Astrocyte of the spinal cord (primary cell): ENCODE measurements at places on chromosomes 16 and 17.

- DNase-seq, result no peak
Measured at GRCh38 chr16:86739808-86740207, 161.5 kb downstream of the FOXL1 start.

GRCh38 chr16:77093999-77094398 is 97.0 kb upstream of the MON1B start:
- DNase-seq, result no peak

DNA sequence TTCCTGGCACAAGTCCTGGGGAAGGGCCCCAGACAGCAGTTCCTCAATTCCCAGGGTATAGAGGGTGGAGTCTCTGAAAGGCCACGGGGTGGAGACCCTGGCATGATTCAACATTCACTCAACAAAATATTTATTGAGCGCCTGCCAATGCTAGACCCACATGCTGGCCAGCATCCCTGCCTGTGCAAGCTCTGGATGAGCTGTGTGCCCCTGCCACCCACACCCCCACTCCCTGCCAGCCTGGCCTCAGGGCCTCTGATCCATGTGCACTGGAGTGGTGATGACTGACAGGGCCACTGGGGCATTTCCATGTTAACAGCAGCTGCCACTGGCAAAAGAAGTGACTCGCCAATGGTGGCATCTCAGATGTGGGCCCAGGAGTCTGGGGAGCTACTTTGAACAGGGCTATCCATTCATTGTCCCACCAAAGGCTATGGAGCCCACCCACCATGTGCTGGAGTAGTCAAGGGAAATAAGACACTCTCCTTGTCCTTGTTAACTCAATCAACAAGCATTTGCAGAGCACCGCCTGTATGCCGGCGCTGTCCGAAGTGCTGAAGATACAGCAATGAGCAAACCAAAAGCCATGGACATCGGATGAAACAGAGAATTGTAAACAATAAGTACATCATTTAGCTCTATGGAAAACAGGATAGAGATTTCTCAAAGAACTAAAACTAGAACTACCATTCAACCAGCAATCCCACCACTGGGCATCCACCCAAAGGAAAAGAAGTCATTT is 3.0 kb upstream of the PRSS22 start:
- DNase-seq, result no peak

DNA sequence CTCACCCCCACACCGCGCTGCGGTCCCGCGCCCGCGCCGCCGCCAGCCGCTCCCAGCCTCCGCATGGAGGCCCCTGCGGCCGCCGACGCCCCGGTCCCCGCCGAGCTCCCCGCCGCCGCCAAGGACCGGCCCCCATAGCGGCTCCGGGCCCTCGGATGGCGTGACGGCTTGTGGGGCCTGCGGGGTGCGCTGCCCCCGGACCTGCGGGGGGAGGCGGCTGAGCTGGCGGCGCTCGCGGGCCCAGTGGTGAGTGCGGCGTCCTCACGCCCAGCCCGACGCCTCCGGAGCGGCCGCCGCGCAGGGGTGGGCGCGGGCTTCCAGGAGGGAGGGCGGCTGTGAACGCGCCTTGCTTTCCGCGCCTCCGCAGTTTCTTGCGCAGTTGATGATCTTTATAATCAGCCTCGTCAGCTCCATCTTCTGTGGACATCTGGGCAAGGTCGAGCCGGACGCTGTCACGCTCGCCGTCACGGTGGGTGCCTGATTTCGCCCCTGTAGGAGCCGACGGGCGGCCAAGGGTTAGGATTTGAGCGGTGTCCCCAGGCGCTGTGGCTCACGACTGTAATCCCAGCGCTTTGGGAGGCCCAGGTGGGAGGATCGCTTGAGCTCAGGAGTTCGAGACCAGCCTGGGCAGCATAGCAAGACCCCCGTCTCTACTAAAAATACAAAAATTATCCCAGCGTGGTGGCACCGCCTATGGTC is 46.4 kb downstream of the SLC47A1 start:
- no peak for DNase-seq

GRCh38 chr17:2177235-2177811 is 122.4 kb downstream of the HIC1 start:
- peak; percentile 73 for DNase-seq

GRCh38 chr17:36195434-36196130 is 976 bp downstream of the CCL3L1 start:
- DNase-seq, result no peak

- no peak for DNase-seq
Measured at GRCh38 chr16:49524947-49525315, 151.3 kb downstream of the C16orf78 start.

DNA sequence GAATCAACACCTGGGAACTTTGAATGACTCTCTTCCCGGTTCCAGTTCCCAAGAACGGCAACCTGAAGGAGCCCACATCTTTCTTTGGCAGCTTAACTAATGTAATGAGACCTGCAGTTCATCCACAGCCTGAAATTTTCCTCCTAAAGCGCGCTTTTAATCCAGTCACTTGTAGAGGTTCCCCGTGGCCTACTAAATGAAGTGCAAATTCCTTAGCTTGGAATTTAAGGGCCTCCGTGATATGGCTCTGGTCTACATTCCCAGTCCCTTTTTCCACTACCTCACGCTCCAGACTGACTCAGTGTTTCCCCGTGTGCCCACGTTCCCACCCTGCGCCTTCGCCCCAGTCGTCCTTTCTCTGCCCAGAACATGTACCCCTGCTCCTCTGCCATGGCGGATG is 27.2 kb downstream of the FZD2 start:
- DNase-seq, result no peak

DNA sequence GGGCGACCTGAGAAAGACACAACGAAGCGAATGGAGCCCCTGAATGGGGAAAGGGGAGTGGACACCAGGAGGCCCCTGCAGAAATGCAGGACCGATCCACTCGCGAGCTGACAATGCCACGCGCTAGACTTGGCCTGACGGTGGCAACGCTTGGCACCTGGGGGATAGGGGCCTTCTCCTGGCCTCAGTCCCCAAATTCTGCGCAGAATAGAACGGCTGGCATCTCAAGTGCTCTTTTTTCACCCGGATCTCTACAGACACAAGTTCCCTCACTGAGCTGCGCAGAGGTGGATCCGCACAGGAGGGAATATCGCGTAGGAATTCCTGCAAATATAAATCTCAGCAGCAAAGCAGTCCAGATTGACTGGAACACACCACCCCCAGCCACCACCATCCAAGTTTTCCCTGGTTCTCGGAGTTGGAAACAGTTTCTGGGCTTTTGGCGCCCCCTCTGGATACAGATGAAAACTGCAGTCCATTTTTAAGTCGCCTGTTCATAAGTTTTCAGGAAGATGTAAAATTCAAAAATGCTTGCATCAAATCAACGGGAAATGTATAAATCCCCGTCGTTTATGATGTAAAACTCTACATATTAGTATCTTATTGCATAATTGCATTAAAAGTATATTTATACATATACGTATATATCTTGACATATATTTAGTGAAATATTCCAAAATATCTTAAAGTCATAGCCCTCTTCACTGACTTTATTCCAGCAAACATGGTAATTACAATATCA is 2.3 kb upstream of the SOX9 start:
- peak; percentile 91 for DNase-seq

- DNase-seq, result no peak
Measured at GRCh38 chr16:8619671-8620370, 1.7 kb upstream of the METTL22 start.

DNA sequence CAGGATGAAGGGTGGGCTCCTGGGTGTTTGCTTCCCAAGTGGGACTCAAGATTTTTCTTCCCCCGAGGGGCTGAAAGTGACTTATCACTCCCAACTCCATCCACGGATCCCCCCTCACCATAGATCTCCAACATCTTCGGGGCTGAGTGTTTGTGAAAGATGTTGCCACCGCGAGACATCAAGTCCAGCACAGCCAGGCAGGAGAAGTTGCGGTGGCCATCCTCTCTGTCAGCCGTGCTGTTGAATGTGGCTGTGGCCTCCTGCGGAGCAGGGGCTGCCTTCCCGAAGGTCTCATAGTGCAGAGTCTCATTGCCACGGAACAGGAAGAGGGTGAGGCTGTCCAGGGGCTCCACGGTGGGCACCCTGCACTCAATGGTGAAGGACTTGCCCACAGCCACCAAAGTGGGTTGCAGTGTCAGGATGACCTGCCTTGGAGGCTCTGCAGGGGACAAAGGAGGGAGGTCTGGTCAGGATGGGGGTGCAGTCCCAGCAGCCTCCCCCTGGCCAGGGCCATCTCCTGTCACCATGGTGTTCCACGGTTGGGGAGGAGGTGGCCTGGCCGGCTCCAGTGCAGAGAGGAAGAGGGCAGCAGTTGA is 5.5 kb downstream of the PRR29 start:
- DNase-seq, result no peak

DNA sequence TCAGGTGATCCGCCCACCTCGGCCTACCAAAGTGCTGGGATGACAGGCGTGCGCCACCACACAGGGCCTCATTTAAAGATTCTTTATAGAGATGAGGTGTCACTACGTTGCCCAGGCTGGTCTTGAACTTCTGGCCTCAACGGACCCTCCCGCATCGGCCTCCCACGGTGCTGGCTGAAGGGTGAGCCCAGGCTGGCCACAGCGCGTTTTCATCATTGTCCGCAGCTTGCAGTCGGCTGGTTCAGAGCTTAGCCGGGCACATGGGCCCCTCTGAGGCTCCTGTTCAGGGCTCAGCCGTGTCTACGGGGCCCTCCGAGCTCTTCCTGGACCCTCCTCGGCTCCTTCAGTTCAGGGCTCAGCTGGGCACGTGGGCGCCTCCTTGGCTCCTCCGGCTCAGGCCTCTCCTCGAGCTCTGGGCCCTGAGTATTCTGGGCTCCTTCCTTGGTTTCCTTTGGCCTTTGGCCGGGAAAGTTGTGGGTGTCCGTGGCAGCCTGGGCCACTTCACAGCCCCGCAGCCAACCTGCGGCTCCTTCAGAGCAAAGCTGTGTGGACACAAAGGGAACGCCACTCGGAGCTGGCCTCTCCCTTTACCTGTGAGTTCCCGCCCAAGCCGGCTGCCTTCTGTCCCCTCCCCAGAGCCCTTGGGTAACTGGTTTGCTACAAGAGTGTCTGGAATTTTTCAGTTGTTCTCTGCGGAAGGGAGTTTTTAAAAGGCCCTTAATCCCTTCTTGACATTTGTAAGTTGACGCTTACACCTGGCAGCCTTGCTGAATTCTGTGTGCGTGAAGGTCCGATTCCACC is 1.2 kb upstream of the MSLN start:
- no peak for DNase-seq

- DNase-seq, result no peak
Measured at GRCh38 chr16:57621521-57622271, 6.7 kb upstream of the ADGRG1 start.
